ENCODE measurements at places on chromosomes 5 and 9.
A peak's percentile ranks its signal among the peaks of the same experiment; 100 is the strongest.

DNA sequence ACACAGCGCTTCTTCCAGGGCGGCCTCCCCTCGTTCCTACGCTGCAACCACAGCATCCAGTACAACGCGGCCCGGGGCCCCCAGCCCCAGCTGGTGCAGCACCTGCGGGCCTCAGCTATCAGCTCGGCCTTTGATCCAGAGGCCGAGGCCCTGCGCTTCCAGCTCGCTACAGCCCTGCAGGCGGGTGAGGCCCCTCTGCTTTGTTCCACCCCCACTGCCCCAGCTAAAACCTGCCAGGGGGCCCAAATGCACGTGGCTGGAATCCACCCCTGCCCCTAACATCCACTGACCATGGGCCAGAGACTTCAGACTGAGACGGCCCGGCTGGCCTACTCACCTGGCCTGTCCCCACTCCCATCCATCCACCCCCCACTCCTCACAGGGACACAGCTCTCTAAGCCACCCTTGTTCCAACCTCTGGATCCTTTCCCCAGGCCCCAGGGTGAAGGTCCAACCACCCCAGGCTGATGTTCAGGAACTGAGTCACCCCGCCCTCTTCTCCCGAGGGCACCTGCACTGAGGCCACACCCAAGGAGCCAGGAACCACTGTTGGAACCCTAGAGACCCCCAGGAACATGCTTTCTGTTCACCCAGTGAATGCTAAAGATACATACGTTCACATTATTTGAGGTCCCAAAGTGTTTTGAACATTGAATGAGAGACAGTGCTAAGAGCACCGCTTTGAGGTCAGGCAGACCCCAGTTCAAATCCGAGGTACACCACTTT is 18.9 kb upstream of the ASS1 start:
- no peak for DNase-seq

GRCh38 chr5:123036391-123037103 is at the start of gene PPIC:
TSS of gene PPIC (minus strand) at chr5:123036725. CDS start at chr5:123036625, 100 bp downstream.
- DNase-seq, result peak; percentile 89

DNA sequence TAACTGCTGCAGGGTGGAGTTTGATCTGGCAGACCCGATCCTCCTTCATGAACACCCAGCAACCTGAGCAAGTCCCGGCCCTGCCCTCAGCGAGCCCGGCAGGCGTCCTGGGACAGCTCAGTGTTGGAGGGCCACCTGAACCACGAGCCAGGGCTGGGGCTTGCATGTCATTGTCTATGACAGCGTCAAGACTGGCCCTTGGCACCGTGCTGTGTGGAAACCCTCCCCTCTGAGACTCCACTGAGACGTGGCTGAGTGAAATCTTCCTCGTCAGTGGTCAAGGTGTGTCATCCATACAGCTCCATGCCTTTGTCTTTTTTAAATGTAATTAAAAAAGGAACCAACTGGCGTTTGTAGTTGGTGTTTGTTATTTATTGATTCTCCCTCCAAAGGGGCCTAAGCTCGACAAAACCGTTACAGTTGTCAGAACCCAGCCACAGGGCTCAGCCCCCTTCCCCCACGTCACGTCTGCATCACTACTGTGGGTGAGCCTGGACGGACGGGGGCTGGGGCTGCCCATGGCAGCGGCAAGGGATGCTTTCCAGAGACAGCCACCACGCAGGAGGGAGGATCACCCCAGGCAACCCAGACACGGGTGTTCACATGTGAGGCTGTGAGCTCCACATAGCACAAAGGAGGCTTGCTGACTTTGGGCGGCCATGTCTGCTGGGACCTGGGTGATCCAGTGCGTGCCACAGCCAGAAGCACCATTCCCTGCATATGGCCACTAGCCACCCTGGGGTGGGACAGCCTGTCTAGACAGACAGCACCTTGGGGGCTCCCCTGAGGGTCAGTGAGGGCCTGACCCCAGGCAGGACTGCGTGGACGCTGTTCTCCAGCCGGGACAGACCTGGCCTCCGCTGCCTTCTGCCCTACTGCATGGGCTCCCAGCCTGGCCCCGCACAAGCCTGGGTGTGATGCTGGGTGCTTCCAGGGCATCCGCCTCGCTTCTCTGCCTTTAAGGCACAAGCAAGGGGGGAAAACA is 7.3 kb downstream of the UCK1 start:
- DNase-seq, result no peak

DNA sequence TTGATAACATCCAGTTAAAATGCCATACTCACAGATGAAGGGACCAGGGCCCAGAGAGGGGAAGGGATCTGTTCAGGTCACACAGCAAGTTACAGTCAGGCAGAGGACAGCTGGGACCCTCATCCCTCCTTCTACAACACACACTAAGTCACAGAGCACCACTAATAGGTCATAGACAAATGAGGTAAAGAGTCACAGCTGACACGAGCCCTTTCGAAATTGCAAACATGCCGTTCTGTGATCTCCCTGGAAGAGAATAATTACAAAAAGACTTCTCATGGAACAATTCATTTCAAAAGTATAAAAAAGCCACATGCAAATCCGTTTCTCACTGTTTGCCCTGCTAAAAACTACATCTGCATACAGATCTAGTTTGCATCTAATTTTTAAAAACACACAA is 15.5 kb downstream of the IGFBPL1 start:
- no peak for DNase-seq

- DNase-seq, result no peak
Measured at GRCh38 chr5:150153957-150154617, 1.6 kb downstream of the PDGFRB start.

DNA sequence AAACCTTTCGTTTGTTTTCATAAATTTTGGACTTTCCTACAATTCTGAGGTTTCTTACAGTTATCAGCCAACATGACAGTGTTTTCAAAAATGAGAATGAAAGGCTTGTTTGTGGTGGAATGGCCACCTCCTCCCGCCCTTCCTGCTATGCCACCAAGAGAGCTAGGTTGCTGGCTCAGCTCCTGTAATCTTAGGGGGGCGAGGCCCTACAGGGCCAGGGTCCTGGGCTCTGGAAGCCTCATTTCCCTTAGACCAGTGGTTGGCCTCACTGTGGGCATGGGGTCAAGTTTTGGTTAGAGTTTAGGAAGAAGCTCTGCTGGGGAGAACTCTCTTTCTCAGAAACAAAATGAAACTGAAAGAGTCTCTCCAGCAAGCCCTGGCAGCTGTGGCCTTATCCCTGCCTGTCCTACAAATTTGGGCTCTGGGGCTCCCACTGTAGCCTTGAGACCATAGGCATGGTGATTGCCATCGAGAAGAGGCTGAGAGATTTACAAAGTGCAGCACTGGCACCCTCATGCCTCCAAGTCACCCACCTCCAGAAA is 66.2 kb downstream of the IRX1 start:
- no peak for DNase-seq

GRCh38 chr5:179913461-179913860 is 5.8 kb upstream of the TBC1D9B start:
- no peak for DNase-seq

GRCh38 chr5:68318955-68319705 is 103.6 kb downstream of the PIK3R1 start:
- DNase-seq, result no peak

DNA sequence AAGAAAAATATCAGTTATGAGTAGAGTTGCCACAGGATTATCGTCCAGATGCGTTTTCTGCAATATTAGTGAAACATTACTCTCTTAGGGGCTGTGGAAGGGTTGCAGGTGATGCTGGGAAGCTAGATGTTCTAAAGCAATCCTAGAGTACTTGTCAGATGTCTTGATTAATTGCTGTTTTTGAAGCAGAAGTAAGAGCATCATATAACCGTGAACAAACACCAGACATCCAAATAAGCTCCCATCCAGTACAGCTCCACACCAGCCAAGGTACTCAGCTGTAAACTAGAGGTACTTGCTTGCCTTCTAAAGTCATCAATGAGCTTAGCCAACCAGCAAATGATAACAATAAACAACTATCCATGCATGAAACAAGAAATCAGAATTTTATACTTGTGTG is 131.1 kb downstream of the ST8SIA4 start:
- DNase-seq, result no peak

- no peak for DNase-seq
Measured at GRCh38 chr5:93890657-93891056, 149.3 kb upstream of the POU5F2 start.

Measured in pancreas (tissue), 10 donors.